ENCODE measurements at places on chromosomes 4 and X. TPM values are rescaled to one million over a fixed set of nuclear protein-coding genes. Genes with fewer than 3 reads are reported as not detected.

Gene SFRP2
- 42.4 TPM for polyA plus RNA-seq

Gene CT45A10
- polyA plus RNA-seq = not detected

Gene SHOX
- 3.0 TPM for polyA plus RNA-seq

Gene WNK3
- polyA plus RNA-seq = 2.0 TPM

Gene SOX3
- not detected for polyA plus RNA-seq

Gene PI4K2B
- polyA plus RNA-seq = 7.2 TPM

Gene GASK1B
- 61.3 TPM for polyA plus RNA-seq

Gene CT55
- not detected for polyA plus RNA-seq

Gene NSG1
- 3.4 TPM for polyA plus RNA-seq

Gene IL21
- polyA plus RNA-seq = not detected

Gene ANOS1
- 16.8 TPM for polyA plus RNA-seq

Gene TMSB15C
- 5.0 TPM for polyA plus RNA-seq

Gene MAGEB17
- polyA plus RNA-seq = 0.13 TPM

Gene PPEF2
- polyA plus RNA-seq = 0.06 TPM

Gene TLR7
- polyA plus RNA-seq = 1.9 TPM

Gene FRMPD4
- 1.0 TPM for polyA plus RNA-seq

Gene TRIM61
- polyA plus RNA-seq = 3.1 TPM

Gene MYOZ2
- polyA plus RNA-seq = 293 TPM

Gene ETDB
- not detected for polyA plus RNA-seq

Gene ARAF
- polyA plus RNA-seq = 54.4 TPM

Gene KIF4A
- 5.2 TPM for polyA plus RNA-seq

Gene HERC3
- 17.0 TPM for polyA plus RNA-seq

Gene GAGE12E
- not detected for polyA plus RNA-seq

Gene GATA1
- polyA plus RNA-seq = 0.72 TPM

Gene GAGE12J
- polyA plus RNA-seq = not detected

Gene GLRB
- 6.5 TPM for polyA plus RNA-seq

Gene RNF128
- polyA plus RNA-seq = not detected

Gene GAB3
- polyA plus RNA-seq = 5.2 TPM

Gene YIPF7
- polyA plus RNA-seq = 6.6 TPM

All from hindlimb muscle (tissue), 1 donor.